ENCODE measurements at places on chromosomes 4 and X.
A peak's percentile ranks its signal among the peaks of the same experiment; 100 is the strongest.

DNA sequence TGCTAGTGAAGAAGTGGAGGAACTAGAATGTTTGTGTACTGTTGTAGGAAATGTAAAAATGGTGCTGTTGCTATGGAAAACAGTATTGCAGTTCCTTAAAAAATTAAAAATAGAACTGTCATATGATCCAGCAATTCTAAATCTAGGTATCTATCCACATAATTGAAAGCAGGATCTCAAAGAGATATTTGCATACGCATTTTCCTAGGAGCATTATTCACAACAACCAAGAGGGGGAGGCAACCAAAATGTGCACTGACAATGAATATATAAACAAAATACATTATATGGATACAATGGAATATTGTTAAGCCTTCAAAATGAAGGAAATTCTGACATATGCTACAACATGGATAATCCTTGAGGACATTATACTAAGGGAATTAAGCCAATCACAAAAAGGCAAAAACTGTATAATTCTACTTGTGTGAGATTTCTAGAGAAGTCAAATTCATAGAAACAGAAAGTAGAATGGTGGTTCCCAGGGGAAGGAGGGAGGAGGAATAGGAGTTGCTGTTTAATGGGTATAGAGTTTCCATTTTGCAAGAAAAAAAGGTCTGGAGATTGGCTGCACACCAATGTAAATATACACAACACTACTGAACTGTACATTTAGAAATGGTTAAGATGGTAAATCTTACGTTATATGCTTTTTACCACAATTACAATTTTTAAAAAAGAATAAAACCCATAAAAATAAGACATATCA lies 35.6 kb upstream of the KCNE5 start:
- H3K36me3 ChIP-seq = peaks cover 75% of the 10 kb centered on the region
- no peaks in the 10 kb centered on the region for H3K27me3 ChIP-seq
- H3K4me1 ChIP-seq = no peaks in the 10 kb centered on the region

GRCh38 chr4:159398236-159398638 lies 295.4 kb downstream of the RAPGEF2 start:
- H3K4me3 ChIP-seq = no peak overlapping the region
- no peaks in the 10 kb centered on the region for H3K36me3 ChIP-seq
- peaks cover 16% of the 10 kb centered on the region for H3K4me1 ChIP-seq

- no peaks in the 10 kb centered on the region for H3K36me3 ChIP-seq
- DNase-seq = no peak
- no peaks in the 10 kb centered on the region for H3K27me3 ChIP-seq
- no peak overlapping the region for H3K27ac ChIP-seq
- no peak overlapping the region for H3K4me3 ChIP-seq
- H3K4me1 ChIP-seq = no peaks in the 10 kb centered on the region
These were observed 1276.1 kb downstream of the PCDH7 start for GRCh38 chr4:31995943-31996901.

DNA sequence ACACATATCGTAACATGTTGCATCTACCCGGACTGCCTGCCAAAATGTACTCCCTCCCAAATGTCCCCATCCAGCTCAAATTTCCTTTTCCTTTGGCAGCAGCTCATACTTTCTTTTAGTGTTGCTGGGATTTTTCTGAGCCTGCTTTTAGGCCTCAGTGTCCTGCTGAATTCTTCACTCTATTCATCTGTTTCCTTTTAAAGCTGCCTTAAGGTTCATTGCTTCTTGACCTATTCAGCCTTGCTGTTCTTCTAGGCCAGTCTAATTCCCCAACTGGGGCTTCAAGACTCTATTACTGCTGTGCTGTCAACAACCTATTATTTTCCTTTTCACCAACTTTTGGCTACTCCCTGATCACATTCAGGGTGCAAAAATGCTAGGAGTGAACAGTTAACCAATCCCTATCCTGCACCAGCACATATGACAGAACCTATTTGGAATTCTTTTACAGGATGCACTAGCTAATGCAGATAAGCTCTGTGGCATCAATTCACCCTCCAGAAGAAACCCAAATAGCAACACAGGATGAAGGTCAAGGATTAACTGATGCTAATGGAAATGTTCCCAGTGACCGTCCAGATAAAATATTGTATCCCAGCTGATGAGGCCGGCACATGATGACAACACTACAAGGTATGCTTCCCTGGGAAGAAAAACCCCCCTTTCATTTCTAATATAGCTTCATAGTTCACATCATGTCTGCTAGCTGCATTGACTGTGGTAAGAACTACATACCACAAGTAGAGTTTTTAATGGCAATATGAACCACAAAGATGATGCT lies 114.7 kb upstream of the TTC29 start:
- H3K36me3 ChIP-seq = no peaks in the 10 kb centered on the region
- no peaks in the 10 kb centered on the region for H3K27me3 ChIP-seq
- H3K4me3 ChIP-seq = no peak overlapping the region
- H3K27ac ChIP-seq = no peak overlapping the region
- H3K4me1 ChIP-seq = peaks cover 5% of the 10 kb centered on the region

- H3K36me3 ChIP-seq = no peaks in the 10 kb centered on the region
- no peak overlapping the region for H3K4me3 ChIP-seq
- no peaks in the 10 kb centered on the region for H3K4me1 ChIP-seq
- no peak overlapping the region for H3K27ac ChIP-seq
- no peak for DNase-seq
These were observed 23.3 kb downstream of the UCHL1 start for GRCh38 chr4:41280010-41280409.

GRCh38 chr4:122898370-122899150 lies 23.8 kb downstream of the NUDT6 start:
- H3K27me3 ChIP-seq = no peaks in the 10 kb centered on the region
- H3K4me1 ChIP-seq = peaks cover 39% of the 10 kb centered on the region
- no peak overlapping the region for H3K4me3 ChIP-seq
- peaks cover 24% of the 10 kb centered on the region for H3K36me3 ChIP-seq

- DNase-seq = no peak
- no peak overlapping the region for H3K4me3 ChIP-seq
- no peak overlapping the region for H3K27ac ChIP-seq
- H3K4me1 ChIP-seq = peaks cover 15% of the 10 kb centered on the region
- no peaks in the 10 kb centered on the region for H3K27me3 ChIP-seq
- no peaks in the 10 kb centered on the region for H3K36me3 ChIP-seq
These were observed 12.8 kb downstream of the MECP2 start for GRCh38 chrX:154084449-154085300.

DNA sequence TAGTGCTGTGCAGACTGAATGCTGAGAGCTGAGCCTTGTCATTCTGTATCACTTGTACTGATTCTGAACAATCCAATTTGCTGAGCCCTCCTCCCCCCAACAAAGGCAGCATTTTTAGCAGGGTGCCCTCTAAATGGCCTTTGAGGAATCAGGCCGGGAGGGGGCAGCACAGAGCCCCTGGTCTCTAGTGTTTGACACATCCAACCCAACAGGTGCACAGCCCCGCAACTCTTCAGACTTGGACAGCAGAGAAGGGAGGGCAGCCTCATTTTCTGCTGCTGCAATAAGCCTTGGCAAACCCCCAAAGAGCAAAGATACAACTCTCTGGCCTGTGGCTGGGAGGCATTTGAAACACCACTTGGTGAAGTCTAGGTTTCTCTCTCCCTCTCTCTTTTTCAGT lies 3.4 kb downstream of the ATP1B4 start:
- no peak for DNase-seq
- no peaks in the 10 kb centered on the region for H3K36me3 ChIP-seq
- no peaks in the 10 kb centered on the region for H3K4me1 ChIP-seq
- no peaks in the 10 kb centered on the region for H3K27me3 ChIP-seq
- H3K4me3 ChIP-seq = no peak overlapping the region

DNA sequence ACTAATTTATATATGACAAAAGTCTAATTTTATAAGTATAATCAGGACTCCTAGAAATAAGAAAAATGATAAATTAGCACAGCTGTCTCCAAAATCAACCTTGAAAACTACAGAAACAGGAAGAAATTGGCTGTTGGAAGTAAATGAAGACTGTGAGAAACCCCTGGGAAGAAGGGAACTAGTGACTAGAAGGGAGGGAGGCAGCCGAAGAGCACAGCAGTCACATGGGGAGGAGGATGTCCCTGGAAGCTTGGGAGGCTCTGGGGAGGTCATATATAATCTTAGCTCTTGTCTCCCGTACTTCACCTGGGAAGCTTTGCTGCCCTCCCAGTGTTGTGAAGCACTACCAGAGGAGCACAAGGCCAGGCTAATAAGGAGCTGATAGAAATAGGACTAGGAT lies 8.9 kb upstream of the TMA16 start:
- no peaks in the 10 kb centered on the region for H3K36me3 ChIP-seq
- no peaks in the 10 kb centered on the region for H3K4me1 ChIP-seq
- no peak overlapping the region for H3K27ac ChIP-seq
- no peaks in the 10 kb centered on the region for H3K27me3 ChIP-seq
- DNase-seq = no peak

DNA sequence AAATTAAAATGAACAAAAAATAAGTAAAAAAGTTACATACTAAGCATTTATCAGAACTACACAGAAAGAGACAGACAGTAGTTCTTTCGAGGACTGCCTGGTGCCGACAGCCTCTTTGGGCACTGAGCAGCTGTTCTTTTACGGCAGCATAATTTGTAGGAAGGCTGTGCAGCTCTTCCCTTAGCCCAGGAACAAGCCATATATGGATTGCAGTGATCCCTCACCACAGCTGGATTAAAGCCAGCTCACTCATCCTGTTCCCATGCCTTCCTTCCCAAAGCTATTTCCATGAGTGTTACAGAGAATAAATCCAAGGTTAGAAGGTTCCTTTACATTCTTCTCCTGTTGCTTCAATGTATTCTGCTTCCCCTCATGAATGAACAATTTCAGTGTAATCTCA lies 71.7 kb downstream of the DDX60L start:
- H3K27ac ChIP-seq = peak overlapping the region; percentile 58
- peaks cover 7% of the 10 kb centered on the region for H3K36me3 ChIP-seq

- H3K27me3 ChIP-seq = no peaks in the 10 kb centered on the region
- no peak for DNase-seq
- no peaks in the 10 kb centered on the region for H3K36me3 ChIP-seq
- no peak overlapping the region for H3K4me3 ChIP-seq
- H3K27ac ChIP-seq = no peak overlapping the region
These were observed 403.9 kb upstream of the SMIM31 start for GRCh38 chr4:164350061-164350460.

DNA sequence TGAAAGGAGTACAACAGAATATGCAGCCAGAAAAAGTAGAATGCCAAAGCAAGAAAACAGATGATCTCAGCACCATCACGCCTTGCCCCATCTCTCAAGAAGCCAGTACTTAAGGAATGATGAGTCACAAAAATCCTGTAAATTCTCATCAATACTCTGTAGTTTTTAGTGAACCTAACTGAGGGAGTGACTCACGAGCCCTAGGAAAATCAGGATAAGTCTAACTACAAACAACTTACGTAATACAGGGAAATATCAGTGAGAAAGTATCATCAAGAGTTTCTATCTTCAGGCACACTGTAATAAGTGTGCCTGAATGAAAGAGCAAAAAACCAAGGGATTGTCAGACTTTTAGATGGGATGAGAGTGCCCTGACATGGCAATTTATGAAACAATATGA lies 644.4 kb downstream of the STPG2 start:
- no peaks in the 10 kb centered on the region for H3K36me3 ChIP-seq
- H3K4me1 ChIP-seq = peaks cover 42% of the 10 kb centered on the region
- H3K4me3 ChIP-seq = no peak overlapping the region
- H3K27ac ChIP-seq = no peak overlapping the region
- peak; percentile 52 for DNase-seq
- no peaks in the 10 kb centered on the region for H3K27me3 ChIP-seq

All from RWPE2 (cell line).